A549 treated with AZD2906 at 1 μM for 4 hours (cell line): ENCODE measurements at places on chromosomes 1 and 21. TPM values are rescaled to one million over a fixed set of nuclear protein-coding genes. Genes with fewer than 3 reads are reported as not detected.

SAMSN1 gene
- total RNA-seq, result 0.05 to 0.07 TPM in 2 of 5 replicates, not detected in the others

CHIT1 gene
- total RNA-seq, result not detected in 5 replicates

SPRR2E gene
- not detected in 5 replicates for total RNA-seq

TRIM63 gene
- total RNA-seq, result 1.8 to 2.9 TPM (median 2.3 TPM) in 5 replicates

NVL gene
- 17.8 to 22.1 TPM (median 20.6 TPM) in 5 replicates for total RNA-seq

FCAMR gene
- total RNA-seq, result not detected in 5 replicates

CYP4Z1 gene
- total RNA-seq, result not detected in 5 replicates

OR2L5 gene
- not detected in 5 replicates for total RNA-seq

INSRR gene
- total RNA-seq, result not detected in 5 replicates

TMCC2 gene
- total RNA-seq, result 1.4 to 1.8 TPM (median 1.6 TPM) in 5 replicates

OR2T11 gene
- not detected in 5 replicates for total RNA-seq

ACBD3 gene
- 23.0 to 27.2 TPM (median 25.8 TPM) in 5 replicates for total RNA-seq

KRTCAP2 gene
- total RNA-seq, result 212 to 265 TPM (median 253 TPM) in 5 replicates

WDR64 gene
- not detected in 5 replicates for total RNA-seq

FGR gene
- total RNA-seq, result 0.03 to 0.08 TPM (median 0.06 TPM) in 4 of 5 replicates, not detected in the other

UBASH3A gene
- 0.07 to 0.22 TPM (median 0.12 TPM) in 5 replicates for total RNA-seq

IFI44 gene
- 0.32 to 0.83 TPM (median 0.49 TPM) in 5 replicates for total RNA-seq

NOL9 gene
- total RNA-seq, result 2.9 to 5.1 TPM (median 3.6 TPM) in 5 replicates

NUAK2 gene
- 21.3 to 27.0 TPM (median 24.7 TPM) in 5 replicates for total RNA-seq

TLCD4 gene
- 7.5 to 13.3 TPM (median 11.2 TPM) in 5 replicates for total RNA-seq

KPRP gene
- total RNA-seq, result not detected in 5 replicates

FOXD3 gene
- total RNA-seq, result 0.39 to 1.1 TPM (median 0.96 TPM) in 5 replicates

GUCA2A gene
- total RNA-seq, result 0.13 TPM in 1 of 5 replicates, not detected in the others

NIBAN1 gene
- total RNA-seq, result 0.72 to 1.1 TPM (median 0.79 TPM) in 5 replicates

PINK1 gene
- total RNA-seq, result 26.5 to 36.2 TPM (median 32.9 TPM) in 5 replicates

LCE1F gene
- not detected in 5 replicates for total RNA-seq

ANKRD34A gene
- 0.21 to 0.30 TPM (median 0.25 TPM) in 5 replicates for total RNA-seq

ARPC5 gene
- total RNA-seq, result 148 to 204 TPM (median 164 TPM) in 5 replicates

RHBDL2 gene
- total RNA-seq, result 1.4 to 2.6 TPM (median 1.9 TPM) in 5 replicates

HSPG2 gene
- total RNA-seq, result 59.8 to 82.6 TPM (median 72.9 TPM) in 5 replicates

FLG2 gene
- not detected in 5 replicates for total RNA-seq

LCE1B gene
- 0.06 to 0.10 TPM (median 0.08 TPM) in 3 of 5 replicates, not detected in the others for total RNA-seq

RIPPLY3 gene
- total RNA-seq, result 0.33 to 0.67 TPM (median 0.54 TPM) in 5 replicates

AGT gene
- 0.04 to 0.15 TPM (median 0.10 TPM) in 5 replicates for total RNA-seq

FAM72B gene
- 5.3 to 6.8 TPM (median 5.8 TPM) in 5 replicates for total RNA-seq

SYT14 gene
- total RNA-seq, result 0.03 to 0.09 TPM (median 0.07 TPM) in 5 replicates

TNFSF4 gene
- 0.05 to 0.09 TPM (median 0.07 TPM) in 5 replicates for total RNA-seq

SELE gene
- total RNA-seq, result not detected in 5 replicates

TMEM52 gene
- 0.37 to 1.6 TPM (median 1.2 TPM) in 5 replicates for total RNA-seq
